ENCODE measurements at places on chromosomes 16 and 17.

DNA sequence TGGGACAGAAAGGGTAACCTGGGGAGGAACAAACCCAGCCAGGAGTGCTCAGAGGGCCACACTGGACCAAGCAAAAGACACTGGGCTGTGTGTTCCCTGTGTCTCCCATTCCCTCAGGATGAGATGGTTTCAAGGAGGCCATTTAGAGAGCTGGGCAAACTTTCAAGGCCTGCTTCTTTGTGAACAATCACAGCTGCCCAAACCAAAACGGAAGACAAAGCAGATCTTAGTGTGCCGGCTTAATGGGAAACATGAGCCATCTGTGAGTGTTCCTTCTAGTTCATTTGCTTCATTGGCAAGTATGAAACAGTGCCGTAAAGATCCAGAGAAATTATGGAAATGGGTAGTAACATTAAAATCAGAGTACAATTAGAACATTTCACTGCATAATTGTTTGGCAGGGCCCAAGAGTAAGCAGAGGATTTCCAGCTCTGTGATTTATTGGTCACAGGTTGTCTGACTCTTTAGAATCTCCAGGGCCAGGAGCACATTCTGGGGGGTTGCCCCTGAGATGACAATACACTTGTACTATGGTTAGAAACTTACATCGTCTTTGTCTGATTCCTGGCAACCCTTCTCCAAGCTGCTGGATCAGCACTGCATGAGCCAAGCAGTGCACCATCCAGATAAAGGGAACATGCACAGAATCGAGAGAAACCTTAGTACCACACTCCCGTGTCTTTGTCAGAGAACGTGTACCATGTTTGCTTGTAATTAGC, 412.1 kb downstream of the RBFOX1 start:
- no peak overlapping the region for H3K4me3 ChIP-seq
- no peaks in the 10 kb centered on the region for H3K27me3 ChIP-seq
- no peak for DNase-seq
- H3K27ac ChIP-seq, result no peak overlapping the region
- H3K36me3 ChIP-seq, result no peaks in the 10 kb centered on the region

GRCh38 chr17:63493411-63493810, 16.6 kb downstream of the ACE start:
- no peaks in the 10 kb centered on the region for H3K27me3 ChIP-seq
- no peak overlapping the region for H3K27ac ChIP-seq
- no peak overlapping the region for H3K4me3 ChIP-seq

GRCh38 chr16:66832190-66832589, 1.4 kb upstream of the NAE1 start:
- H3K4me3 ChIP-seq, result no peak overlapping the region
- no peaks in the 10 kb centered on the region for H3K27me3 ChIP-seq
- no peak overlapping the region for H3K27ac ChIP-seq
- peaks cover 9% of the 10 kb centered on the region for H3K36me3 ChIP-seq
- peaks cover 24% of the 10 kb centered on the region for H3K4me1 ChIP-seq
- DNase-seq, result no peak

GRCh38 chr16:12758670-12759558, 44.8 kb downstream of the CPPED1 start:
- H3K27ac ChIP-seq, result no peak overlapping the region
- H3K4me3 ChIP-seq, result no peak overlapping the region
- H3K36me3 ChIP-seq, result no peaks in the 10 kb centered on the region
- no peaks in the 10 kb centered on the region for H3K4me1 ChIP-seq
- DNase-seq, result no peak
- no peaks in the 10 kb centered on the region for H3K27me3 ChIP-seq

DNA sequence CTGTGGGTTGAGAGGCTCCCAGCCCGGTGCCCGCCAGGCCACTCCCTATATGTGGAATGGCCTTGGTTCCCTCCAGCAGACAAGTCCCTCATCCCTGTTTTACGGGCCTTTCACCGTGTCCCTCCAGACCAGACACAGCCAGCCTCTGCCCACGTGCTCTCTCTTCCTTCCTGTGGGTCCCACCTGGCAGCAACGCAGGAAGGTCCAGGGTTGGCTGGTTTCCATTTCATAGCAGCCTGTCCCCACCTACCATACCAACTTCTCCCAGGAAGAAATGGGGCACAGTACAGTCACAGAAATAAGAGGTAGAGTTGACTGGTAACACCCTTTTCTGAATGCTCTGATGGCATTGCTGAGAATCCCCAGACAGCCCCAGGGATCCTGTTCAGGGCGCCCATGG, 34.9 kb downstream of the PLD6 start:
- H3K36me3 ChIP-seq, result peaks cover 4% of the 10 kb centered on the region
- no peak for DNase-seq
- H3K27ac ChIP-seq, result no peak overlapping the region

DNA sequence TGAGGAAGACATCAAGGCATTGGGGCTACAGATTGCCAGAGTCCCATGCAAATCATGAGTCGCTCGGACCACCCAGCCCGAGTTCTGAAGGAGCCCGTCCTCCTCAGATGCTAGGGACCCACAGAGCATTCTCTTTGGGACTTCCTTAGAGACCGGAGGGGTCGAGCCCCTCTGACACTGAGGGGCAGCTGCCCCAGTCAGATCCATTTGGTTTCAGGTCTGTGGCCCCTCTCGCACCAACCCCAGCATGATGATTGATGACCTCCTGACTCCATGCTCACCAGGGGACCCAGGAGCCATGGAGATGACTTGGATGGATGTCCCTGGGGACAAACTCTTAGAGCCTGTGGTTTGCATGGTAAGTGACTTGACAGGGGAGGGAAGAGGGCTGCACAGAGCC, 8.0 kb downstream of the PDF start:
- H3K36me3 ChIP-seq, result peaks cover 27% of the 10 kb centered on the region
- no peak for DNase-seq
- H3K4me3 ChIP-seq, result no peak overlapping the region
- no peaks in the 10 kb centered on the region for H3K27me3 ChIP-seq

GRCh38 chr16:5205361-5206040, 107.9 kb upstream of the EEF2KMT start:
- H3K27me3 ChIP-seq, result no peaks in the 10 kb centered on the region
- H3K4me1 ChIP-seq, result no peaks in the 10 kb centered on the region
- no peaks in the 10 kb centered on the region for H3K36me3 ChIP-seq

- DNase-seq, result no peak
- H3K27ac ChIP-seq, result no peak overlapping the region
- no peak overlapping the region for H3K4me3 ChIP-seq
- H3K27me3 ChIP-seq, result no peaks in the 10 kb centered on the region
- H3K4me1 ChIP-seq, result no peaks in the 10 kb centered on the region
- no peaks in the 10 kb centered on the region for H3K36me3 ChIP-seq
These were observed 25.8 kb downstream of the WSB1 start for GRCh38 chr17:27319541-27320221.

DNA sequence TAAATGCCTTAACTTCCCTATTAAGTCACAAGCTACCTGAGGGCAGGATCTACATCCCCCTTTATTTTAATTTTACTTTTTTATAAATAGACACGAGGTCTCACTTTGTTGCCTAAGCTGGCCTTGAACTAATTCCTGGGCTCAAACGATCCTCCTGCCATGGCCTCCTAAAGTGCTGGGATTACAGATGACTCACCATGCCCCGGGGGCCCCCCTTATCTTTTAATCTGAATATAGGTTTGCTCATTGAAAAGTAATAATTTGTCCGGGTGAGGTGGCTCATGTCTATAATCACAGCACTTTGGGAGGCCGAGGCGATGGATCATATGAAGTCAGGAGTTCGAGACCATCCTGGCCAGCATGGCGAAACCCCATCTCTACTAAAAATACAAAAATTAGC, 14.2 kb downstream of the ETV4 start:
- no peak overlapping the region for H3K27ac ChIP-seq
- H3K27me3 ChIP-seq, result no peaks in the 10 kb centered on the region
- H3K4me1 ChIP-seq, result no peaks in the 10 kb centered on the region
- no peak for DNase-seq

DNA sequence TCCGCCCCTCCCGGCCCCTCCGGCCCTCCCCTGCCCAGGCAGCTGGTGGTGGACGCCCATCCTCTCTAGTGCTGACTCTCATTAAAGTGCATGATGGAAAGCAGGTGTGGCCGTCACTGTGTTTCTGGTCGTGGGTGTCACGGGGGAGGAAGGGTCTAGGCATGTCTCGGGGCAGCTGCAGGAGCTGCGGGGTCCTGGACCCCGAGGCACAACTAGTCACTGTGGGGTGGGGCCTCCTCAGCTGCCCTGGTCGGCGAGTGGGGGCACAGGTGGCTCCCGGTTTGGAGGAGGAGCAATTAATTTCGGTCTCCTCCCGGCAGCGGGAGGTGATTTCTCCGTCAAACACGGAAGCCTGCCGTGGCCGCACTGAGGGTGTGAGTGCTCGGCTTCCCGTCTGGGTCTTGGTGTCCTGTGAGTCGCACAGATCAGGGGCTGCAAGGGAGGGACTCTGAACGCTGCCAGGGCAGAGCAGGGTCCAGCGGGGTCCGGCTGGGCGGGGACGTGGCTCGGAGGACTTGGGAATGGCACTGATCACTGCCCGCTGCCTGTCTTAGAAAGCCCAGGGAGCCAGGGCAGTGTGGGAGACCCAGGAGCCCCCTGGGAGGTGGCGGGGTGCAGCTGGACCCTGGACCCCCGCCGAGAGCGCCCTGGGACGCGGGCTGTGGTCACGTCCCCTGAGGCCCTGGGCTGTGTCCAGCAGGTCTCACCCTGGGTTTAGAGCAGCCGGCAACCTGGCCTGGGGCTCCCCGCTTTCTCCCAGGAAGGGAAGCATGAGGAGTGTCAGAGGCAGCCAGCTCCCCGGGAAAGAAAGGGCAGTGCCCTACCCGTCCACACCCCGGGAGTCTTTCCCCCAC, 3.3 kb downstream of the TPSD1 start:
- no peak overlapping the region for H3K4me3 ChIP-seq
- no peak for DNase-seq
- H3K36me3 ChIP-seq, result no peaks in the 10 kb centered on the region

GRCh38 chr17:3738562-3739295, 15.0 kb downstream of the HASPIN start:
- H3K4me1 ChIP-seq, result peaks cover 11% of the 10 kb centered on the region
- H3K27ac ChIP-seq, result no peak overlapping the region
- no peak overlapping the region for H3K4me3 ChIP-seq
- H3K27me3 ChIP-seq, result no peaks in the 10 kb centered on the region
- H3K36me3 ChIP-seq, result no peaks in the 10 kb centered on the region
- peak; percentile 69 for DNase-seq

GRCh38 chr17:77434136-77435114, 293.7 kb downstream of the SEC14L1 start:
- H3K27me3 ChIP-seq, result no peaks in the 10 kb centered on the region
- DNase-seq, result no peak
- peak overlapping the region; percentile 92 for H3K27ac ChIP-seq
- peaks cover 99% of the 10 kb centered on the region for H3K4me1 ChIP-seq

DNA sequence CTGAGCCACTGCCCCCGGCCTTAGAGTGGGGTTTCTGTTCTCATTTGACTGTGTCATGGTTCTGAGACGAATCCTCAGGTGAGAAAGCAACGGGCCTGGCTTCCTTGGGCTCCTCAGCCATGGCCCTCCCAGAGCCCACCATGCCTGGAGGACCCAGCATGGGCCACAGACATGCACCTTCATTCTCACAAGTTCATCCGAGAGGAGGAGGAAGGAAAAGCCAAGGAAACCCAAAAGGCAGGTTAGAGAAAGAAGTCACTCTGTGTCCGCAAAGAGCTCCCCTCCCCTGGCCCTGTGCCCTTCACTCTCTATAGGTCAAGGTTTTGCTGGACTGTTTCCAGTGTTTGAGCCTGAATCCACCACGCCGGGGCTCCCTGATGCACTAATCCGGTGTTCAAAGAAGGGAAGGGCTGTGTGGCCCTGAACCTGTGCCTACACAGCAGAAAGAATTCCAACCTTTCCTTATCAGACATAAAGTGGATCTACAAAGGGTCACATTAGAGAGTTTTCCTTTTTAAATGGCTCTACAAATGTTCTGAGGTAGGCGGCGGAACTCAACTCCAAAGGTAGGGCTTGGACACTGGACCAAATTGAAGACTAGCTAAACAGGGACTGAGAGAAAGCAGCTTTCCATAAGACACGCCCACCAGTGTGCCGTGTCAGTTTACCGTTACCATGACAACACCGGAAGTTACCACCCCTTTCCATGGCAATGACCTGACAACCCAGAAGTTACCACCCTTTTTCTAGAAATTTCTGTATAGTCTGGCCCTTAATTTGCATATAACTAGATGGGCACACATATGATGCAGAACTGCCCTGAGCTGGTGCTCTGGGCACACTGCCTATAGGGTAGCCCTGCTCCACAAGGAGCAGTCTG, 15.9 kb upstream of the PECAM1 start:
- peaks cover 3% of the 10 kb centered on the region for H3K4me1 ChIP-seq
- no peaks in the 10 kb centered on the region for H3K36me3 ChIP-seq
- no peak overlapping the region for H3K27ac ChIP-seq

DNA sequence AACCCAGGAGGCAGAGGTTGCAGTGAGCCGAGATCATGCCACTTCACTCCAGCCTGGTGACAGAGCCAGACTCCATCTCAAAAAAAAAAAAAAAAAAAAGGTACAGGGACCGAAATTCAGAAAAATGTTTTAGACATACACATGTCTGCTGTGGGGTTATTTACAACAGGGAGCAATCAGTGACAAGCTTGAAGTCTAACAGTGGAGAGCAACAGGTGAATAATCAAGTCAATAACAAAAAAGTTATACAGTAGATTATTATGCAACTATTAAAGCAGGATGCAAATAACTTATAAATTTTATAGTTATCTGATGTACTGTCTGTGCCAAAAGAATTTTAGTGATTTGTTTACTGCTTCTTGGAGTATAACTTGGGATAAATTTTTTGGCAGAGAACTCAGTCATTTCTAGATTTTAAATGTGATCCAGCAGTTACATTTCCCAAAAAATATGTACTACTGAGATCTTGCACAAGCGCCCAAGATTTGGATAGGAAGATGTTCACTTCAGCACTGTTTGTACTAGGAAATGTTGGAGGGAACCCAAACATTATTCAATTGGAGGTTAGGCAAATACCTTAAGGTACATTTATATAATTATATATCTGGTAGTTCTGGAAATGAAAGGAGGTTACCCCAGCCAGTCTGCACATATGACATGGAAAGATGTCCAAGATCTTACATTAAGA, 34.1 kb downstream of the EEF2K start:
- no peaks in the 10 kb centered on the region for H3K27me3 ChIP-seq
- no peak overlapping the region for H3K27ac ChIP-seq
- H3K4me1 ChIP-seq, result peaks cover 12% of the 10 kb centered on the region
- DNase-seq, result no peak
- H3K4me3 ChIP-seq, result no peak overlapping the region

GRCh38 chr17:6186998-6187397, 116.8 kb downstream of the WSCD1 start:
- no peaks in the 10 kb centered on the region for H3K36me3 ChIP-seq
- no peak for DNase-seq
- no peaks in the 10 kb centered on the region for H3K27me3 ChIP-seq
- no peak overlapping the region for H3K4me3 ChIP-seq
- no peaks in the 10 kb centered on the region for H3K4me1 ChIP-seq
- no peak overlapping the region for H3K27ac ChIP-seq
